ENCODE measurements at places on chromosomes 1 and 21. TPM values are rescaled to one million over a fixed set of nuclear protein-coding genes. Genes with fewer than 3 reads are reported as not detected.

The AMY1B gene
- not detected for total RNA-seq

The CKS1B gene
- 23.1 TPM for total RNA-seq

The ZMYND12 gene
- total RNA-seq, result 1.9 TPM

The OR2L8 gene
- total RNA-seq, result not detected

The OR10Z1 gene
- not detected for total RNA-seq

The SLC30A7 gene
- total RNA-seq, result 40.2 TPM

The OR2G6 gene
- total RNA-seq, result 0.06 TPM

The ERICH3 gene
- 0.50 TPM for total RNA-seq

The ANXA9 gene
- 3.3 TPM for total RNA-seq

The FRRS1 gene
- 7.4 TPM for total RNA-seq

The KRTAP19-1 gene
- total RNA-seq, result not detected

The CLCA2 gene
- total RNA-seq, result not detected

The HES2 gene
- 1.3 TPM for total RNA-seq

The ISG15 gene
- 23.9 TPM for total RNA-seq

The CFAP74 gene
- total RNA-seq, result not detected

The PLA2G2F gene
- total RNA-seq, result not detected

The SPRR1A gene
- not detected for total RNA-seq

The SRGAP2B gene
- total RNA-seq, result 38.4 TPM

The LAMC2 gene
- 89.0 TPM for total RNA-seq

The SLC6A17 gene
- 2.3 TPM for total RNA-seq

The PYHIN1 gene
- 3.9 TPM for total RNA-seq

The MAP7D1 gene
- 78.7 TPM for total RNA-seq

The MEX3A gene
- total RNA-seq, result 1.7 TPM

The ANKRD65 gene
- total RNA-seq, result 5.2 TPM

The RHBDL2 gene
- 2.1 TPM for total RNA-seq

The NR5A2 gene
- total RNA-seq, result 6.3 TPM

The DNASE2B gene
- total RNA-seq, result not detected

The RHBG gene
- total RNA-seq, result 4.2 TPM

The PLPP3 gene
- total RNA-seq, result 107 TPM

The ADGRB2 gene
- 3.2 TPM for total RNA-seq

The GUCA2A gene
- total RNA-seq, result not detected

The TCHHL1 gene
- total RNA-seq, result not detected
